ENCODE measurements at places on chromosomes 7 and 10.

DNA sequence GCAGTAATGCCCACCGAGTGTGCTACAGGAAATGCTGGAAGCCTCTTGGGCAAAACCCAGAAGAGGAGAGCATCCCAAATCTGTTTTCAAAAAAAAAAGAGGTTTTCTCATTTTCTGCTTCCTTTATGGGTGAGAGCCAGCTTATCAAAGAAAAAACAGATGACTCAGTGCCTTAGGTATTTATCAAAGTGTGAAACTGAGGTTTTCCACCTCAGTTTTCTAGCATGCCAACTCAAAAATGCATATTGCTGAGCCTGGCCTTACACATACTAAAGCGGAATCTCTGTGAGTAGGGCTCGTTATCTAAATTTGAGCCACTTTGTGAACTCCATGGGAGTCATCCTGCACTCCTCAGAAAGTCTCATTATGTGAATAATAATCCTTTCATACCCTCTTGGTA is 705.1 kb downstream of the SUGCT start:
- DNase-seq: no peak

DNA sequence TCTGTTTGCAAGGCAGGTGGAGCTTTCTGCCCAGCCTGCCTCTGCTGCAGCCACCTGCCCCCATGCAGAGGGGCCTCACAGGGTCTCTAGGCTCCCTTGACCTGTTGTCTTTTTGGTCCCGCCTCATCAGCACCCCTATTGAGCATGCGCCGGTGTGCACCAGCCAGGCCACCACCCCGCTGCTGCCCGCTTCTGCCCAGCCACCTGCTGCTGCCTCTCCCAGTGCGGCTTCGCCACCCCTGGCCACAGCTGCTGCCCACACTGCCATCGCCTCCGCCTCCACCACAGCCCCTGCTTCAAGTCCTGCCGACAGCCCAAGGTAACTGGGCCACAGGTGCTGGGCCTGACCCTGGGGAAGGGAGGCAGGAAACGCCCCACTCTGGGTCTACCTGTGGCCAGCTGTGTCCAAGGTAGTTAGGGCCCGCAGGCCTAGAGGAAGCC is 38.1 kb downstream of the LDB3 start:
- no peak for DNase-seq

DNA sequence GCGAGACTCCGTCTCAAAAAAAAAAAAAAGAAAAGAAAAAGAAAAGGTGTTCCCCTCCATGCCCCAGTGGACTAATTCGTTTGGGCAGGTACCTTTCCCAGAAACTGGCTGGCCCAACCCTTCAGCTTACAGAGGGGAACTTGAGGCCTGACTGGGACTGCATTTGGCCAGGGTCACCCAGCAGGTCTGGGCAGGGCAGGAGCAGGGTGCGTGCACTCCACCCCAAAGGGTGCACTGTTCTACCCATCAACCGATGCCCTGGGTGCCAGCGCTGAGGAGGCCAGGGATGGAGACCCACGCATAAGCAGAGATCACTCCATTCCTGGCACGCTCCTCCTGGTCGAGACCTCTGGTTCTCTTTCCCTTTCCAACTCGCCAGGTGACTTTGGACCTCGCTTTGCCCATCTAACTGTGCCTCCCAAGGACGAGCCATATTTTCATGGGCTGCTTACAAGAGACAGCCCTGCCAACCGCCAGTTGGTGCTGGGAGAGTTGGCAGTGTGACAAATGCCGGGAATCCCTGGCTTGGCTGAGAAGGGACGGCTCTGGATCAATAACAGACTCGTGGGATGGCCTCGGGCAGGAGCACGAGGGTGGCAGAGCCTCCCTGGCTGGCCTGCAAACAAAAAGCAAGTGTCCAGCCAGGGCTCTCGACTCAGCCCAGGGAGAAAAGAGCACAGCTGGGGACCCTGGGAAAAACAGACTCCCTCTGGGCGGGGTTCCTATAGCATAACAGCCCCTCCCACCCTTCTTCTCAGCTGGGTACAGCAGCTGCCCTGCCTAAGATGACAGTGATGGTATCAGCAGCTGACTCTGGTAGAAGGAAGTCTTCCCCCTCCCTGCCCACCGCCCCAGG is 7.9 kb downstream of the HSPB1 start:
- DNase-seq: no peak

DNA sequence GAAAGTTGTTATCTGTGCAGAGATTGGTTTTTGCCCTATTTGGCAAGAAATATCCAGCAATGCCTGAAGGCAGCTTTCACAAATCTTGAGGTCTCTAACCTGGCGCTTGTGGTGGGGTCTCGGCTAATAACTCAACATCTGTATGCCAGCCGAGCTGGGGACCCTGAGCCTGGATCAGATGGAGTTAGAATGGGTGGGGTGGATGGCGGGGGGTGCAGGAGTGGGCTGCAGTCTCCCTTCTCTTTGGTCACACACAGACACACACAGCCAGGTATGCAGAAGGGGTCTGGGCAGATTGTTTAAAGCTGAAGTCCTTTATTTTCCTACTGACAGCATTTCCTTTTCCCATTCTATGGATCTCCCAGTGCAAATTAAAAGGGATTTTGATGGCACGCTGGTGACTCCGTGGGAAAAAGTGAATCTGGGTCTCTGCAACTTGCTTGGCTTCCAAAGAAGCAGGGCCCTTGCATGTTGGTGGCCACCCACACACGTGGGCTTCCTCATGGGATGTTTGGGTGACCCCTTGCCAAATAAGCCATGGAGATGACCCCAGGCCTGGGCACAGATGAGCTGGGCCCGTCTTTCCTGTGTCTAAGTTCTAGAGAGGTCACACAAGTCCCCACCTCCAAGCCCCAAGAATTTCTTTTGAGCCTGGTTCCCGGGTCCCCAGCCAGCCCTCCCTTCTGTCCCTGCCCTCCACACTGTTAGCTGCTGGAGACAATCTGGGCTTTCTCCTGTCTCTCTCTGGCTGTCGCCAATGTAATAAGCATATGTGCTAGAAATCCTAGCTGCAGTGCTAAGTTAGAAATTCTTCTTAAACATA is 39.9 kb upstream of the EMX2 start:
- no peak for DNase-seq

- no peak for DNase-seq
These were observed 118.9 kb downstream of the ITIH5 start for GRCh38 chr10:7547829-7548228.

DNA sequence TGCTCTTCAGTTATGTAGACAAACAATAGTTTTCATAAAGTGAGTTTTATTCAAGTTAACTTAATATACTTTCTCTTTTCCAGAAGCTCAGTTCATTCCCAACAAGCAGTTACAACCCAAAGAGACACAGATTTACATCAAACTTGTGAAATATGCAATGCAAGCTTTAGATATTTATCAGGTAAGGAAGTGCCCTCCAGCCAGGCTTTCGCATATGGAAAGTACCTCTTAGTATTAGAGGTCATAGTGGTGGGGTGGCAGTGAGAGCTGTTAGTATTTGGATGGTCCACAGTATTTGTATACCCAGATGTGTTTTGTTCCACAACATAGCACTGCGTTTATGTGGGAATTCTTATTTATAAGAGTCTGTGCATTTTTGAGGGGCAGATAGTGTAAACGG is 32.1 kb downstream of the TRRAP start:
- no peak for DNase-seq

- no peak for DNase-seq
These were observed 231.8 kb downstream of the ADAM12 start for GRCh38 chr10:126156503-126156902.
